ENCODE measurements at places on chromosomes 3 and 15.

DNA sequence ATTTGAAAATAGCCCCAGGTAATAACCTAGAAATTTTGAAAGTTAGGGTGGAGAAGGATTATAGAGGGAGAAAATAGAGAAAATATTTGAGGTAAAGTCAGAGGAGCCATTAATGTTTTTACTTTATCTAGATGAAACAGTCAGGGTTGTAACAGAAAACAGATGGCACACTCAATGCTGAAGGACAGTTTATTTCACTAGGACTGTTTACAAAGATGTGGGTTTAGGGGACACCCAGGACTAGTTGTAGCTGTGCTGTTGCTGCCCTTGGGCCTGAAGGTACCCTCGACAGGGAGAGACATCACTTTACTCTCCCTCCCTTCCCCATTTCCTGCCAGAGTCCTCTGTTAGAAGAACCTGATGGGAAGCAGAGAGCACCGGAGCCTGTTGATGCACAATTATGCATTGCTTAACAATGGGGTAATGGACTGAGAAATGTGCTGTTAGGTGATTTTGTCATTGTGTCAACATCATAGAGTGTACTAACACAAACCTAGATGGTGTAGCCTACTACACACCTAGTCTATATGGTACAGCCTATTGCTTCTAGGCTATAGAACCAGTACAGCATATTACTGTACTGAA lies 103.8 kb downstream of the GALK2 start:
- DNase-seq = no peak

DNA sequence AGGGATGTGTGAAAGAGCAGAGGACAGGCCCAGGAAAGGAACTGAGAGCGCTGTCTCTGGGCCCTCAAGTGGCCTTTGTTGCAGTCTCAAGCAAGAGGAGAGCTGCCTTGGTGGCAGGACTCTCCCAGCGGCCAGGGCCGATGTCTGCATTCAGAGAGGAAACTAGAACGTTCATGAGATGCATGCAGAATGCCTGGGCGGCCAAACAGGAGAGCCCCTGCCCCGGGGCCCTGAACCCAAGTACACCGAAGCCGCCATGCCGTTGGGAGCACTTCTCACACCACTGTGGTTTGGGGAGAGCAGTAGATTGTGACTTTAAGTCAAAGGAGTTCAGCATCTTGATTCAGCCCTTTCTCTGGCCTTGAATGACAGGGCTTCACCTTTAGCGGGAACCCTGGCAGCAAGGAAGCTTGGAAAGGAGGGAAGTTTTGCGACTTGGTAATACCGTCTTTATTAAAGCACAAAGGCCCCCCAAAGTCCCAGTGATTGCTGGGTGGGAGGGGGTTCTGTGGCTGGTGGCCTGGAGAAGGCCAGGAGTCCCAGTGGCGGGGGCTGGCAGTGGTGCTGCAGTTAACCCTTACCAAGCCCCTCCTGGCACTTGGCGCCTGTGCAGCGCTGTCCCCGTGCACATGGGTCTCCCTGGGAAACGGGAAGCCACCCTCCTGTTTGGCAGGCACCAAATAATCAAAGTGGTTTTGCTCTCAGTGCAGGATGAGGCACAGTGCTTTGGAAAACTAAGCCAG lies 36.2 kb downstream of the SLC6A11 start:
- no peak for DNase-seq

GRCh38 chr3:140832883-140833282 lies 108.8 kb upstream of the SLC25A36 start:
- DNase-seq = no peak

DNA sequence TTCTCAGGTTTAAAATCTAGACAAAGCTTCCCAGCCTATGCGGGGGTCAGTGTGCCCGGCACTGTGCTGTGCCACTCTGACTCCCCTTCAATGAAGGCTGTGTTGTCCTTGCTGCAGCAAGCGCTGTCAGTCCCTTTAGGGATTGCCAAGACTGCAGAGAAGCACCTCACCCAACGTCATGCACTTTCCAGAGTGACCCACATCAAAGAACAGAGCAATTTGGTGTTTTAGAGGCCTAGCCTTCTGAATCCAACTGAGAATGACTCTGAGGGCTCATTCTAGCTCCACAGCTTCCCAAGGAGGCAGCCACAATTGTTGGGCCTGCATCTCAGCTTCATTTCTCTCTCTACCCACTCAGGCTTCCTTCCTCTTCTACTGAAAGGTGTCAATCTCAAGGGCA lies 26.4 kb downstream of the SLC9A9 start:
- no peak for DNase-seq

- no peak for DNase-seq
These were observed 18.1 kb upstream of the SLC7A14 start for GRCh38 chr3:170603770-170604510.

DNA sequence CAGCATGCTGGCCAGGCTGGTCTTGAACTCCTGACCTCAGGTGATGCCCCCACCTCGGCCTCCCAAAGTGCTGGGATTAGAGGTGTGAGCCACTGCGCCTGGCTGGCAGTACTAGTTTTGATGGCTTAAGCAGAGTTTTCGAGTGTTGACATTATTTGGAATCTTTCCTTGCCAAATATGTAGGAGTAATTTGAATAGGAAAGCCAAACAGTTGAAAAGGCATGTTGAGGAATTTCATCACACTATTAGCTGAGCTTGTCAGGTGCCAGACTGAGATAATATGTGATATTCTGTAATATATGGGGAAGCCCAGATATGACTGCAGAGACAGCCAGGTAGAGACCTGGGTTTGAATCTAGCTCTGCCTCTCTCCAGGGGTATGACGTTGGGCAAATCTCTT lies 109.3 kb downstream of the SV2B start:
- no peak for DNase-seq

GRCh38 chr3:16060358-16060852 lies 114.1 kb upstream of the GALNT15 start:
- DNase-seq = no peak

GRCh38 chr15:89139613-89140499 lies 51.6 kb downstream of the ABHD2 start:
- DNase-seq = no peak

GRCh38 chr3:103767635-103768034 lies 1332.8 kb downstream of the ZPLD1 start:
- DNase-seq = no peak

DNA sequence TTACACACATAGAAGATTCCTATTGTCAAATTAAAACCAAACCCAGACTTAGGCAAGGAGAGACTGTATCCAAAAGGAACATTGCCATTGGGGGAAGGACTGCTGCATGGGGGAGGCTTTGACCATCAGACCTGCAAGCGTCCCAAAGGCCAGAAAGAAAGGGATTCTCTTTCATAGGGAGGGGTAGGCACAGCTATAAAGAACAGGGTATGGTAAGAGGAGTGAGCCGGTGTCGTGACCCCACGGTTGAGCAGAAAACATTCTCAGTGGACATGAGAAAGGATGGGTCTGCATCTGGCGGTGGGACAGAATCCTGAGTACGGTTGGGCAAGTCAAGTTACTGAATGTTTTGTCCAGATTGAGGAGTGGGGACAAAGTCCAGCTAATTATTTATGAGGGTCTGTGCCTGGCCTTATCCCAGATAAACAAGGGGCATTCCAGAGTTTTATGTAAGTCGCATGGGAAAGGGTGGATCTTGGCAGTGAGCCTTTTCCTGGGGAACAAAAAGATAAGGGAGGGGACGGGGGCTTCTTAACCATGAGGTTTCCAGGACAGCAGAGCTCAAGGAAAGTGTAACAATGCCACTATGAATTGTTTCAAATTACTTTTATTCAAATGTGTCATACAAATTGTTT lies 357.8 kb downstream of the OCA2 start:
- DNase-seq = no peak

DNA sequence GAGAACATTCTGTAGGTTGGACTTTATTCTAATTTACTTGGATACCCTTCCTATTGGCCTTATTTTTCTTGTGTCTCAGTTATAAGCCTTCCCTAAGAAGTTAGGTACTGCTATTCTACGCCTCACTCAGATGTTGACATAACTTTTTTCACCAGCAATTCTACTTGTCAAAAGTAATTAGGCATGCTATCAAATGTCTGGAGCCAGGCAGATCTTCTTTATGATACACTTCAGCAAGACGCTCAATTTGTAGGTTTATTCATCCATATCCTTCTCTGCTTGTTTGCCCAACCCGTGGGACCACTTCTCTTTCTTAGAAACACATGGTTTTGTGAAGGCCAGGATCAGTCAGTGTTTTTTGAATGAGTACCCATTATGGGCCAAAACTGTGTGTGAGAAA lies 36.2 kb upstream of the COL8A1 start:
- no peak for DNase-seq

GRCh38 chr3:170909129-170909903 lies 879 bp upstream of the EIF5A2 start:
- DNase-seq = no peak

DNA sequence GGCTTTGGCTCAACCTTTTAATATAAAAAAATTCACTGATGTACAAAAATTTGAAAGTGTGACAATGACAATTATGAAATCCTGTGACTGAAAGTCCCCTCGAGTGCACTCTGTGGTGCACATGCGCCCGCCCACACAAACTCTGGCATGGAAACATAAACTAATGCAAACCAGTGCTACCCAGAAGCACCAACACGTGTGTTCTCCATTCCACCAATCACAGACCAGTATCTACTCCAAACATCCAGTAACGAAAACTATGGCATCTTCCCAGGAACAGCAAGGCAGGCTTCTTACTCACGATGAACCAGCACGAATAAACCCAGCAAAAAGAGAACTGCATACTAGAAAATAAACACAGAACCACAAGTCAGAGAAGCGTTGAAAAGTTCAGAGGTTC lies 11.7 kb upstream of the NMB start:
- DNase-seq = peak; percentile 21

DNA sequence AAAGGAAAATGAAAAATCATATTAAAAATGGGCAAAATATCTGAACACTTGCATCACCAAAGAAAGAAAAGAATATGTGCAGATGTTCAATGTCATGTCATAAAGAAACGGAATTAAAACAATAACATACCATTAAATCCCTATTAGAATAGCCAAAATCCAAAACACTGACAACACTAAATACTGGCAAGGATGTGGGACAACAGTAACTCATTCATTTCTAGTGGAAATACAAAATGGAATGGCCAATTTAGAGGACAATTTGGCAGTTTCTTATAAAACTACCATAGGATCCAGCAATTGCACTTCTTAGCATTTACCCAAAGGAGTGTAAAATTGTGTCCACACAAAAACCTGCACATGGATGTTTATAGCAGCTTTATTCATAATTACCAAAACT lies 542.5 kb upstream of the UBE2E2 start:
- DNase-seq = no peak

DNA sequence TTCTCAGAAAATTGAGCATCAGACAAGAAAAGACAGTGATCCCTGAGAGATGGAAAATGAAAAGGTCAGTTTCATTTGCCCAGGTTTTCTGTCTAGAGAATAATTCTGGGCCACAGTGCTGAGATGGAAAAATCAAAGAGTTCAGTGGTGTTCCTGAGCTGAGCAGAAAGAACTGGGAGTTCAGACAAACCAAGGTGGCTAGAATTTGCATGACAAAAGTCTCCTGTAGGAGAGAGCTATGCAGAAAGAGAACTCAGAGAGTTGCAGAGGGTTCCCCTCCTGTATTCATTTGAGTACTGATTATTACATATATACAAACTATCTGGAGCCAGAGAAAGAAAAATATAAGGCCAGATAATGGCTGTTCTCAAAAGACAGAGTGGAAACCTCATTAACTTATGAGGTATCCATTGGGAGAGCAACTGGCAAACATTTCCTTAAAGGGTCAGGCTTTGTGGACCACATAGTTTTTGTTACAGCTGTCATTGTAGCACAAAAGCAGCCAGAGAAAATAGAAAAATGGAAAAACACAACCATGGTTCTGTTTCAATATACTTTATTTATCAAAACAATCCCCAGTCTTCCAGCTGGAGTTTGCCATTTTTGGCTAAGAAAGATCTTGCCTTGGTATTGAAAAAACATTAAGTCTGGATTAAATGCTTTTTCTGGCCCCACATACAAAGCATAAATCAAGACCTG lies 1004.1 kb downstream of the TBL1XR1 start:
- no peak for DNase-seq

DNA sequence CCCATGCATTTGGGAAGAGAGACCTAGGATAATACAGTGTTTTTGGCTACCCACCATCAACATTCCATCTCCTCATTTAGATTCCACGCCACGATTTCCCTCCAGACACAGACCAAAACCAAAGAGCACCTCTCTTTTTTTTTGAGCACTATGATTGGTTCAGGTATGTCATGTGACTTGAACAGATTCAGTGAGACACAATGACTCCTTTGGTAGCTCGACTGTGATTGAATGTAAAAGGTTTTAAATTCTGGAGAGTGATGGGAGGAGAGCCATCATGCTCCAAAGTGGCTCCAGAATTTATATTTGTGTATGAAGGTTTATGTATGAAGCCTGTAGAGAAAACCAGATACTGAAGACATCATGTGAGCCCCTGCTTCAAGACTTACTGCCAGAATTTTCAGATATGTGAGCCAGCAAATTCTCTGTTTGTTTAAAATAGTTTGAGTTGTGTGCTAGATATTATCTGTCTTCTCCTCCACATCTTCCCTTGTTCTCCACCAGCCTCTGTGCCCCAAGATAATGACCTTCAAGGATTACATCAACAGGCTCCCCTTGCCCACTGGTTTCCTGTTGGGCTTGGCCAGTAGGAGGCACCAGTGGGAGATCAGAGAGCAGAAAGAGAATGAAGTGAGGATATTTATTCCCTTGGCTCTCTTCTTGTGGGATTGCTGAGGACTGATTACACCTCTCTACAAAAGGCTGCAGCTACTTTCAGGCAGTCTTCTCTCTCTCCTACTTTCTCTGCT lies 12.5 kb downstream of the MYD88 start:
- DNase-seq = no peak

- DNase-seq = no peak
These were observed 846.3 kb upstream of the ARPP21 start for GRCh38 chr3:34793057-34793456.

DNA sequence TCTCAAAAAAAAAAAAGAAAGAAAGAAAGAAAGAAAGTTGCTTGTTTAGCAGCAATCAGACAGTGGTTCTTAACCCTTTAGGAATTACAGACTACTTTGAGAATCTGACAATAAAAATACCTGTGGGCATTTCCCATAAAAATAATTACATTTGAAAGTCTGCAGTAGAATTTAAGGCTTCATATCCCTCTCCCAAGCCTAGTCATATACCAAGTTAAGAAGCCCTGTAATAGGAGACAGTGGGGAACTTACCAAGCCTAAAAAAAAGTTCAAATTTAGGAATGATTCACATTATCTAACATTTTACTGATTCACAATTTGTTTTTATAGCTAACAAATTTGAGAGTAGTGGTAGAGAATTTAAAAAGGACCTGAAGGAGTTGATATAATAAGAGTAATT lies 47.5 kb downstream of the LRRFIP2 start:
- DNase-seq = no peak

GRCh38 chr3:162353414-162353813 lies 856.8 kb downstream of the OTOL1 start:
- no peak for DNase-seq

- DNase-seq = no peak
These were observed 54.0 kb upstream of the POLR2M start for GRCh38 chr15:57652481-57652880.

Measured in activated CD4-positive, alpha-beta T cell treated with anti-CD3 and anti-CD28 coated beads, Interleukin-2, amount 50 U/mL, for 4 hours (primary cell).